ENCODE measurements at places on chromosomes 6 and 20. TPM values are rescaled to one million over a fixed set of nuclear protein-coding genes. Genes with fewer than 3 reads are reported as not detected.

The MOG gene
- total RNA-seq, result not detected

The CCN6 gene
- total RNA-seq, result not detected

The DACT2 gene
- not detected for total RNA-seq

The CRIP3 gene
- total RNA-seq, result not detected

The CUTA gene
- total RNA-seq, result 52.1 TPM

The FLRT3 gene
- 0.50 TPM for total RNA-seq

Data from bladder microvascular endothelial cell (primary cell).